Activated CD8-positive, alpha-beta T cell treated with anti-CD3 and anti-CD28 coated beads for 36 hours (primary cell): ENCODE measurements at places on chromosomes 2 and 18. TPM values are rescaled to one million over a fixed set of nuclear protein-coding genes. Genes with fewer than 3 reads are reported as not detected.

DNA sequence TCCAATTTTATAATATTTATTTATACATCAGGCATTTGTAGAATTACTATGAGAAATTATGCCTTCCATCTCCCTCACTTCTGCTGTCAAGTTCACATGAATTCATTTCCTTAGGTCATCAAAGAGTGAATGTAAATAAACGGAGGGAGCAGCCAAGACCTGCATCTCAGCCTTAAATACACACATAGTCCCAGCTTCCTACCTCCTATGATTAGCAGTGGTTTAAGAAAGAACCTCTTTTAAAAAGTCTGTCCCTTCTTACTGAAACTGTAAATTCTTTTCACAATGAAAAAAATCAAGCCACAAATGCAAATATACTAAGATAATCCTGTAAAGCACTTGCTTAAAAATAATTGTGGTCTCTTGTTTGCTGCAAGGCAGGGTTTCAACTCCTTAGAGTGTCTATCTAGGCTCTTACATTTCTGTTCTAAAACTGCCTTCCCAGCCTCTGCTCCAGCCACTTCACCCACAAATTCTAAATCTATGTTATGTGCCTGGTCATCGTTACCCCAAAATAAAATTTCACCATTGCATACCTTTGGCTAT is 532.7 kb upstream of the FSHR start:
- no peaks in the 10 kb centered on the region for H3K27me3 ChIP-seq
- DNase-seq = no peak
- no peaks in the 10 kb centered on the region for H3K4me1 ChIP-seq
- H3K27ac ChIP-seq = no peak overlapping the region

GRCh38 chr2:206563374-206563773 is 78.9 kb upstream of the FAM237A start:
- peaks cover 4% of the 10 kb centered on the region for H3K4me1 ChIP-seq
- H3K4me3 ChIP-seq = no peak overlapping the region
- no peak for DNase-seq
- peaks cover 6% of the 10 kb centered on the region for H3K27me3 ChIP-seq

GRCh38 chr2:55025627-55026026 is 24.6 kb downstream of the RTN4 start:
- peaks cover 5% of the 10 kb centered on the region for H3K36me3 ChIP-seq
- H3K27ac ChIP-seq = no peak overlapping the region
- peaks cover 11% of the 10 kb centered on the region for H3K4me1 ChIP-seq
- no peaks in the 10 kb centered on the region for H3K27me3 ChIP-seq
- H3K4me3 ChIP-seq = no peak overlapping the region
- no peak for DNase-seq

- no peaks in the 10 kb centered on the region for H3K4me1 ChIP-seq
- H3K4me3 ChIP-seq = no peak overlapping the region
- no peak for DNase-seq
- no peak overlapping the region for H3K27ac ChIP-seq
Observed at GRCh38 chr2:214005337-214005736, 405.5 kb upstream of the VWC2L start.

- H3K4me1 ChIP-seq = peaks cover 8% of the 10 kb centered on the region
- H3K27me3 ChIP-seq = peaks cover 30% of the 10 kb centered on the region
- H3K4me3 ChIP-seq = no peak overlapping the region
- no peak overlapping the region for H3K27ac ChIP-seq
Observed at GRCh38 chr2:235506291-235506996, 12.6 kb downstream of the AGAP1 start.

Gene GALNT5
- total RNA-seq = not detected

Gene GAL3ST2
- total RNA-seq = 0.95 TPM
